ENCODE measurements at places on chromosomes 16 and 17.

DNA sequence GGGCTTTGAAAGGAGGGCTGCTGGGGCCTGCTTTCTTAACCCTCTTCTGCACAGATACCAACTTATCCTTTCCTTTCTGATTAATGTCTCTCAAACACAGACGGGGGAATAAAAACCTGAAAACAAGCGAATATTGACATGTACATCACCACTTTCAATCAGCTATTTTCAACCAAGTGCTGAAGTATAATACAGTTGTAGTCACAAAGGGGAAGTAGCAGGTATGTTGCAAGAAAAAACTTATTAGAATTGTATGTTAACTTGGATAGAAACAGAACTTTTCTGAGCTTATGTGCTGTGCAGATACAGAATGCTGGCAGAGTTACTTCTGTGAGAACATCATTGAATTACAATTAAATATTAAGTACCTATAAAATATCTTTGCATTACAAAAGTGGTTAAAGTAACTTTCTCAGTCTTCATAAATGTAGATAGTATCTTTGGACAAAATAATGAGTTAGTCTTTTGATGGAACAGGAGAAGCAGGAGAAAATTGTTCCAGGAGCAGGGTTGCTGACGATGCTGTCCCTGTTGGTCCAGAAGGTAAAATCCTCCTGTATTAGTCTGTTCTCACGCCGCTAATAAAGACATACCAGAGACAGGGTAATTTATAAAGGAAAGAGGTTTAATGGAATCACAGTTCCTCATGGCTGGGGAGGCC lies 59.5 kb downstream of the RPTOR start:
- DNase-seq: no peak

- no peak for DNase-seq
These were observed 12.7 kb downstream of the MNT start for GRCh38 chr17:2388020-2388682.

DNA sequence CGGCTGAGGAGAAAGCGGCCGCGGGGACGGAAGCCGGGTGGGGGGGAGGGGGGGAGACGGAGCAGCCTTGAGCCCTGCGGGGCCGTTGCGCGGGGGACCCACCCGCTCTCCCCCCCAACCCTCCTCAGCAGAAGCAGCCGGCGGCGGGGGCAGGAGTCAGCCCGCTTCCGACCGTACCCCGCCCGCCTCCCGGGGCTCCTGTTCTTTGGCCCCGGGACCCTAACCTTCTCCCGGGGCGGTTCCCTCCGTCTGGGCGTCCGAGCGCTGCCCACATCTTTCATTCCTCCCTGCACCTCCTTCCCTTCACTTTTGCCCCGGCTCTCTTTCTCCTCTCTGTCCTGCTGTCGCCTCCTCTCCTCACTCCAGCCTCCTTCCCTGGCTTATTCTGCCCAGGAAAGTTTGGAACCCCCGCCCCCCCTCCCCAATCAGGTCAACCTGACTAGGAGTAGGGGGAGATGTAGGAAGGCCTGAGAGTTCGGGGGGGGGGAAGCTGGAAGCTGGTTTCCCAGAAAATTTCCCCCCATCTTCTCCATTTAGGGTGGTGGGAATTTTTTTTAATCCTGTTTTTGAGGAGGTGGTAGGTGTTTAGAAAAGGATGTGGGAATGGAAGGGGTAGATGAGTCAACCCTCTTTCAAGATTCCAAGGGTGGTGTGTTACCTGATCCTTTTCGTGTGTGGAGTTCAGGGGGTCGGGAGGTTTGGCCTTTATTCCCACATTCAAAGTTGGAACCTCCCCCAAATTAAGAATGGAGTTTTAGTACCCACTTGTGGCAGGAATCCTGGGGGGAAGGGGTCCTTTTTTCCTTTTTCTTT lies 427 bp upstream of the NLK start:
- peak; percentile 46 for DNase-seq

GRCh38 chr16:84631886-84632285 lies 14.0 kb upstream of the COTL1 start:
- no peak for DNase-seq

GRCh38 chr16:69089091-69089910 lies 16.2 kb upstream of the HAS3 start:
- peak; percentile 67 for DNase-seq
